Suppressor macrophage treated with lipopolysaccharide for 1 hour (primary cell): ENCODE measurements at places on chromosomes 16 and 17.

DNA sequence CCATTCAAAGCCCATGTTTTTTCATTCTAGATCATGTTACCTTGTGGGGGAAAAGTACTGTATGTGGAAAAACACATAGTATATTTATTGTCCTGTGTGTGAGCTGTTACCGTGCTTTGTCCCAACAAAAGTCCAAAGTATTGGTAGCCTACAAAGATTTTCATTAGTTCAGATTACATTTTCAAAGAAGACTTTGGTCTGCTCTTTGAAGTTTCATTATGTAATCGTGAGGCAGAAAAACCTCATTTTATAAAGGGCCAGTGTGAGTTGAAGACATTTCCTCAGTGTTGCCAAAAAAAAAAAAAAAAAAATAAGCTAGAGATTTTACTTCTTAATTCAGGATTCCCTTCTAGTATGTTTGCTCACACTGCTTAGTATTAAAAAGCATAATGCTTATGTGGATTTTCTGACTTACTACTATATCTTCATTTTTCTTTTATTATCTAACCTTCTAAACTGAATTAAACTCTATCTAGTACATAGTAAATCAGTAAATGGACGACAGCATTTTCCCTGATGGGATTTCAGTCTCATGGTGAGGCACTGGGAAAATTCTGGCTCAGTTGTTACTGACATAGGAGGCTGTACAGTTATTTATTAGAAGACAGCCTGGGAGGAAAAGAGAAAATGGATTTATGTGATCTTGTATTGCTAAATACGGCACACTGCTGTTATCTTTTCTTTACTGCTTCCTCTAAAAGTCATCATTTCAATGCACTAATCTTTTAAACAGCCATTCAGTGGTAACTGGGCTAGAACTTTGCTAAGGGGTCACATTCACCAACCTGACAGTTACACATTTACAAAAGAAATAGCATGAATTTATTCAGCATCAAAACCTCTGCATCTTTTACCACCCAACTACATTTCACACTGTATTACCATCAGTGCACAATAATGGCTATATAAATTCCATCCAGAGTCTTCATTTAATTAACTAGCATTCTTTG lies 100.6 kb downstream of the STXBP4 start:
- DNase-seq = no peak

GRCh38 chr17:58325976-58326468 lies 2.6 kb downstream of the TSPOAP1 start:
- DNase-seq = no peak

DNA sequence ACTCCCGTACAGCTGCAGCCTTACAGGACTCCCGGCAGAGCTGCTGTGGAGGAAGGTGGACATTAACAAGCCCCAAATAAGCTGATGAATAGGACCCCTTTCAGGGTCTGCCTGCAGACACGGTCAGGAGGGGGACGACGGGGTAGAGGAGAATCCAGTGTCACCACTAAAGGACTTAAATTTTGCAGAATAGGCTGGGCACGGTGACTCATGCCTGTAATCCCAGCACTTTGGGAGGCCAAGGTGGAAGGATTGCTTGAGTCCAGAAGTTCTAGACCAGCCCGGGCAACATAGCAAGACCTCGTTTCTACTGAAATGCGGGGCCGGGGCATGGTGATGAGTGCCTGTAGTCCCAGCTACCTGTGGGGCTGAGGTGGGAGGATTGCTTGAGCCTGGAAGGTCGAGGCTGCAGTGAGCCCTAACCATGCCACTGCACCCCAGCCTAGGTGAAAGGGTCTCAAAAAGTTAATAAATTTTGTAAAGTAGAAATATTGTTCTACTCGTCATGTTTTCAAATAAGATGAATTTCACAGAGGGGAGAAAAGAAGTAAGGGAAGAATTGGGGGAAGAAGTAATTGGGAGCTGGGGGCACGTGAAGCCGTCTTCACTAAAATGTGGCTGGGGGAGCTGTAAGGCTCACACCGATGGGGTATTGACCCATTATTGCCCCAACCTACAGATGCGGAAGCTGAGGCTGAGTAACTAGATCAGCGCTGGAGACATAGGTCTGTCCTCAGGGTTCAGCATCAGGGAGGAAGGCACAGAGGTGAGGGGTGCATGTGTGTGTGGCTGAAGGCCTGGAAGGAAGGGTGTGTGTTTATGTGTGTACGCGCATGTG lies 4.7 kb downstream of the LITAFD start:
- no peak for DNase-seq

GRCh38 chr16:72129976-72130656 lies 36.5 kb downstream of the DHX38 start:
- peak; percentile 53 for DNase-seq

- peak; percentile 77 for DNase-seq
Measured at GRCh38 chr17:59331929-59332748, 684 bp downstream of the YPEL2 start.

GRCh38 chr16:85755929-85756768 lies 5.3 kb upstream of the C16orf74 start:
- DNase-seq = no peak

DNA sequence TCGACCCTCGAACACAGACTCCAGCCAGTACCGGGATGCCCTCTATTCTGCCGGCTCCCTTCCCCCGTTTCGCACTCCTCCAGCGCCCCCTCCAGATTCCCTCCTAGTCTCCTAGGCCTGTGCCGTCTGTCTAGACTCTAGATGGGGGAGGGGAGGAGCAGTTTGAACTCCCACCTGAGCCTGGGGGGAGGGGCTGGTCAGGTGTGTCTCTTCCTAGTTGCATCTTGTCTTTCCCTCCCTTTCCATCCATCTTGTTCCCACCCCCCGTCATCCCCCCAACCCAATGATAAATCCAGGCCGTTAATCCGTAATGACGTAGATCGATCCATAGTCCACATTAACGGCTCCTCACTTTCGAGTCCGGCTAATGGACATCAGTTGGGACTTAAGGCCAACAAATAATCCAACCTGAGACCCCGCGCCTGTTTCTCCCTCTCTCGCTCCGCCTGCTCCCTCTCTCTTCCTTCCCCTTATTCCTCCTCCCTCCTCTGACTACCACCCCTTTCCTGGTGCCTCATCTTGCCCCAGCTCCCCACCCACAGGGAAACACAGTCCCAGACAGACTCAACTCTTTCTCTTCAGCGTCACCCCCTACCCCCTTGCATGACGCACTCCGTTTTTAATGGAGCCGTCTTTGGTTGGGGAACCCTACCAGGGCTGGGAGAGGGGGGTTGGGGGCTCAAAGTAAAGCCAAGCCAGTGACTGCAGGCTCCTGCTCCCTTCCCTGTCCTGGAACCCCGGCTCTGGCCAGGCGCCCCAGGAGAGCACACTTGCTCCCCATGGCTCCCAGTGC lies 3.4 kb upstream of the HOXB5 start:
- DNase-seq = peak; percentile 62

DNA sequence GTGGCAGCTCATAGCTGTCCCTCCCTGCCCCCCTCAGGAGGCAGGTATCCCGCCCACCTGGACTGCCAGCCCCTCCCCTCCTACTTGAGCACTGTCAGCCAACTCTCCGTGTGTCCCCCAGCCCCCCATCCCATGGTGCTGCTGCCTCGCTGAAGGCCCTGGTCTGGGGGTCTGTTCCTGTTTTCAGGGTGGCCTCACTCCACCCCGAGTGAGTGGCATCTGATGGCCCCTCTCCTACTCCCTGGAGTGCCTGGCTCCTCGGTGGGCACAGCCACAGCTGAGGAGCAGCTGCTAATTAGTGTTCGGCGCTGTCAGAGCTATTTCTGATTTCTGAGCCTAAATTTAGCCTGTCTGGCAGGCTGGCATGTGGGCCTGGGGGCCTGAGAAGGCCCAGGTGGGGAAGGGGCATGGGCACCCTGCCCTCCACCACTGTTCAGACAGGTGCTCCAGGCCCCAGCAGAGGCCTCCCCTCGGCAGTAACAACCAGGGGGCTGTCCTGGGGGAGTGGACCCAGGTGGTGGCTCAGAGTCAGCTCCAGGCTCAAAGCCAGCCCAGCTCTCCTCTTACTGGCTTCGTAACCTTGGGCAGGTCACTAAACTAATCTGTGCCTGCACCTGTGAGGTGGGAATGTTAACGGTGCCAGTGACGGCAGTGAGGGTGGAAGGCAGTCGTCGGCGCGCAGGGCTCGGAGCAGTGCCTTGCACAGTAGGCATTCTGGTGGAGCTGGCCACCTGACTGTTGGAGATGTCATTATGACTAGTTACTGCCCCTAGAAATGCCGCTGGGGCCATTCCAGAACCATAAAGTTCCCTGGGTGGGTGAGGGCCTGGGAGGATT lies 6.5 kb downstream of the FMNL1 start:
- peak; percentile 64 for DNase-seq

GRCh38 chr17:78993241-78993956 lies 13.7 kb upstream of the LGALS3BP start:
- peak; percentile 62 for DNase-seq

DNA sequence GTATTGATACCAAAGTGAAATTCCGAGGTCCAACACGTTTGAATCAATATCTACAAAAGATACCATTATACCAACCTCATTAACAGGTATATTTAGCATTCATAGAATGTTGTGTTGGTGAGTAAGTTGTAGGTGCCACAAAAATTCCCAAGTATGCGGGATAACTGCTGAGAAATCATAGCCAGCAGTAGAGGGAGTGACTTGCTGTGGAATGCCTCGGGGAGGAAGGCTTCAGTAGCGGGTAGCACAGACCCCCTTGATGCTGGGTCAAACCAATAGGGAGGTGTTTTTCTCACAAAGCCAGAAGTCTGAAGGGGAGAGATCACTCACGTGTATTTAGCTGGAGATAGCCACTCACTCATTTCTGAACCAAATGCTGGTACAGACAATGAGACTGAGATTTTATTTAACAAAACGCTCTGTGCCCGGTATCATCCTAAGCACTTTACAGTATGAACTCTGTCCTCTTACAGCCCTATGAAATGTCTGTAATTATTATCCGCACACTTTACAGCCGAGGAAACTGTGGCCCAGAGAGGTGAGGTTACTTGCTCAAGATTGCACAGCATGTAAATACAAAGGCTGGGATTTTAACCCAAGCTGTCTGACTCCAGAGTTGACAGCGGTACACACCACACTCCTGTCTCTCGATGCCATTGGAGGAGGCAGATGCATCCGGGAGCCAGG lies 23.1 kb downstream of the HSBP1 start:
- DNase-seq = no peak

DNA sequence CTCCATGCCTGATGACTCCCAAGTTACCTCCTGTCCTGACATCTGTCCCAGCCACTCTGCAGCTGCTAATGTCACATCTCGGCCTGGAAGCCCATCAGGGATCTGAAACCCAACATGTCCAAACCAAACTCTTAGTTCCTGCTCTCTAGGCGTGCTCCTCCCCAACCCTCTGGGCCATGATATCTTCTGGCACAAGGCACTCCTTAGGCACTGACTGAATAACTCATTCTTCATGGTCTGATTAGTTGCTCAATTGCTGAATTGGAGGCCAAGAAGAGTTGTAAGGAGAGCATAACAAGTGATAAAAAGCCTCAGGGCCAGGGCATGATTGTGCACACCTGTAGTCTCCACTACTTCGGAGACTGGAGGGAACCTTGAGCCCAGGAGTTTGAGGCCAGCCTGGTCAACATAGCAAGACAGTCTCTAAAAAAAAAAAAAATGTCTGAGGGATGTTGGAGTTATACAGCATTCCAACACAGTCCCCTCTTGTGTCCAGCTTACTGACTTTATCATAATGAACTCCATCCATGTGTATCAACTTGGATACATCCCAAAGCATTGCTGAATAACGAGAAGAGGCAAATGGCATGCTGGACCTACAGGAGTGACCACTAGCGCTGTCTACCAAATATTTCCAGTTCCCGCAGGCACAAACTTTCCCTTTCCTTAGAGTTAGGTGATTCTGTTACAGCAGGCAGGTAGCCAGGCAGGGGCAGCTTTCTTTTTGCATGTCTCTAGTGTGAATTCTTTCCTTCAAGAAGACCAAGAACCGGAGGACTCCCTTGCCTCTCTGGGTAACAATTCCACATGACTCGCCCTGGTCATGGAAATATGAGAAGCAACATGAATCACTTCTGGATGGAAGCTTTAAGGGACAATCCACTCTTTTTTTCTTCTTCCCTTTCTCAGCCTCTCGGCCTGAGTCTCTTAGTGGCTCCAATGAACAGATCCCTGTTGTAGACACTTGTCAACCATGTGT lies 18.1 kb upstream of the SHCBP1 start:
- DNase-seq = no peak

DNA sequence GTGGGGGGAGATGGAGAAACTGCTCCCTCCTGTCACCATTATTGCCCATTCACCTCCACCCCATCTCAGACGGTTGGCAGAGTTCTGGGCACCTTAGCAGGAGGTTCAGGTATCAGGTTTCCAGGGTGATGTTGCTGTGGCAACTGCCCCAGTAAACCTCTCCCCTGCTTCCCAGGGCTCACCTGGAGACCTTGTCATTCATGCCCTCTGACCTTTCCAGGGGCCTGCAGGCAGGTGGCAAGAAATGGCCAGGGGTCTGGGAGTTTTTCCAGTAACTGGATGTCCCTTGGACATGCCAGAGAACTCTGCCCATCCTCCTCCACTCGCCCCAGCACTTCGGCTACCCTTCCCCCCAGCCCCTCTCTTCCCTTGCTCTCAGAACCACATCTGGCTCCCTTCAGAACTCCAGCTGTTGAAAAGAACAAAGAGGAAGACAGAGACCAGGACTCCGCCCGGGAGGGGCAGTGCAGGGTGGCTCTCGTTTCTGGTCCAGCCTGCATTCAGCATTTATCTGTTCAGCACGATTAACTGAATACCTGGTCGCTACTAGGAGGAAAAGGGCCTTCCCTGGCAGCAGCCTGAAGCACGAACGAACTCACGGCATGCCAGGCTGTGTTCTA lies 8.5 kb downstream of the MLLT6 start:
- DNase-seq = no peak

- no peak for DNase-seq
Measured at GRCh38 chr17:57262557-57262956, 6.2 kb downstream of the MSI2 start.
